ENCODE measurements at places on chromosomes 1 and 21.

DNA sequence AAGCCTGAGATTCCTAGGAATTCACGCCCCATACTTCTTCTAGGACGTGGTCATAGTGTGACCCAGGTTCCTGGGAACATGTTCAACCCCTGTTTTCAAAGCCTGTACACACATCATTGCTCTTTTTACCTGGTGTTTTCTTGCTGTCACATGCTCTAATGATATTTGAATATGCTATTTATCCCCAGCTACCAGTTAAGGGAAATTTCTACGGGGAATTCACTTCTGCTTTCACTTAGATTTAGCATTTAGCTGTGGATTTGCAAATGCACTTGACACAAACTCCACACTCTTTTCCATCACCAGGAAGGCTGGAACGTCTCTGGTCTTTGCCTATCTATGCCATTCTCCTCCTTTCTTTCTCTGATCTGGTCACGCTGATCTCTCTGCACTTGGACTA lies 11.3 kb upstream of the SAMSN1 start:
- no peak overlapping the region for H3K27ac ChIP-seq
- no peak overlapping the region for H3K4me3 ChIP-seq
- no peak for DNase-seq
- no peaks in the 10 kb centered on the region for H3K4me1 ChIP-seq
- H3K27me3 ChIP-seq = no peaks in the 10 kb centered on the region

DNA sequence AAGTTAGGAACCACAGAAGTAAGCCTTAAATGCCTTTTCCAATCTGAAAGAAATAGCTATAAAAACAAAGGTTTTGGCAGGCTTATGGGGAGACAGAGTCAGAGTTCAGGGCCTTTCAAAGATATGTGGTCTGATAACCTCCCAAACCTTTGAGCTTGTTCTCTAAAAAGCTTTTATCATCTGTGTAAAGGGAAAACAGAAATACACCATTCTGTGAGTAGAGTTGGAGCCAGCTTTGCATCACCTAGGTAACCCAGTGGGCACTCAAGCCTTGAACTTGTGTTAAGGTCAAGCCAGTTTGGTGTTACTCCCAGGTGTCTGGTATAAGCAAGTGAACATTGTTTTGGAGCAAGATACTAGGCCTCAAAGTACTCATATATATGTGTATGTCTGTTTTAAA lies 50.1 kb downstream of the LAMC1 start:
- no peak overlapping the region for H3K4me3 ChIP-seq
- DNase-seq = peak; percentile 27
- no peaks in the 10 kb centered on the region for H3K36me3 ChIP-seq
- H3K27me3 ChIP-seq = no peaks in the 10 kb centered on the region
- peaks cover 16% of the 10 kb centered on the region for H3K4me1 ChIP-seq

DNA sequence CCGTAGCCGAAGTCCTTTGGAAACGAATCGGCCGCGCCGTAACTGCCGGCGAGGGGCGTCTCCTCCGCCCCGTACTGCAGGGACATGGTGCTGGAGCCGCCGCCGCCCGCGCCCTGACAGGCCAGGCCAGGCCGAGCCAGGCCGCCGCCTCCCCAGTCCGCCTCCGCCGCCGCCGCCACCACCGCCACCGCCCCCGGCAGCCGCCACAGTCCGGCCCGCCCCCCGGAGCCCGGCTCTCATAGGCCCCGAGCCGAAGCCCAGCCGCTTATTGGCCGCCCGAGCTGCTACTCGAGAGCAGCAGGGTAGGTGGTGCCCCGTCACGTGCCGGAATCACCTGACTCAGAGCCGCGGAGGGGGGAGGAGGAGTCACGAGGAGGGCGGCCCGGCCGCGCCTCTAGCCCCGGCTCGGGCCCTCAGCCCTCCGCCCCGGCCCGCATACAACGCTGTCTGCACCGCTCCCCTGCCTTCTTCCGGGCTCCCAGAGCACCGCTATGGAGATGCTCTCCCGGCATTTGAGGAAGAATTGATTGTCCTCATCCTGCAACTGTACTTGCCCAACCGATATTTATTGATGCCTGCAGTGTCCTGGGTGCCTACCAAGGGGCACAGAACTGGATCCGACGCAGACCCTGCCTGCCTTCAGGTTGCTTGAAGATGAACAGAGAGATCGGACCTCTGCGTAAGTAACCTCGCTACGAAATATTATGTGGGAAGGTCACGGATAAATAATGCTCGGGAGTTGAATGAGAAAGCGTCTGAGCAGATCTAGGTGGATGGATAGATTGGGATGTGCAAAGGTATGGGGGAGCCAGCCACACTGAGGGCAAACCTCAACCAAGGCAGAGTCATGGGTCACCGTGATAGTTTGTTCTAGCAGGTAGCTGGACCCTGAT lies at the start of gene RRAGC:
Gene RRAGC (minus strand): TSS at position 212 of the 893 bp plus-strand sequence. CDS start 126 bp downstream, at position 86.
- H3K4me1 ChIP-seq = peaks cover 10% of the 10 kb centered on the region
- DNase-seq = peak; percentile 99
- peak within 1 kb of the TSS; percentile 90 for H3K27ac ChIP-seq

DNA sequence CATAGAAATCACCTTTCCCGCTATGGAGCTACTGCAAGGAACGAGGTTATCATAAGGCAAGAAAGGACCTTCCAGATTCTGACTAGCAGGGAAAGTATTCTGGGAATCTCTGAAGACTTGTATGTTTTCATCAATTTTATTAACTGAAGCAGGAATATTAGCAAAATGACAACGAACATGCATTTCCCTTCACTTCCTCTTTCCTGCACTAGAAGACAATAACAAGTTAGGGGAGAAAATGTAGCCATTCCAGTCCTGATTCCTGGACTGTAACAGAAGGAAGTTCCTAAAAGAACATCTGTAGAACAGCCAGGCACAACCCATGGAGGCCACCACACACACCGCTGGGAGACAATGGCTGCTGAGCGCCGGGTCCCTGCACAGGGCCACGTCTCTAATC lies 106.8 kb downstream of the RAVER2 start:
- no peaks in the 10 kb centered on the region for H3K27me3 ChIP-seq
- DNase-seq = no peak
- H3K4me3 ChIP-seq = no peak overlapping the region
- no peak overlapping the region for H3K27ac ChIP-seq
